ENCODE measurements at places on chromosomes 1 and 21.

DNA sequence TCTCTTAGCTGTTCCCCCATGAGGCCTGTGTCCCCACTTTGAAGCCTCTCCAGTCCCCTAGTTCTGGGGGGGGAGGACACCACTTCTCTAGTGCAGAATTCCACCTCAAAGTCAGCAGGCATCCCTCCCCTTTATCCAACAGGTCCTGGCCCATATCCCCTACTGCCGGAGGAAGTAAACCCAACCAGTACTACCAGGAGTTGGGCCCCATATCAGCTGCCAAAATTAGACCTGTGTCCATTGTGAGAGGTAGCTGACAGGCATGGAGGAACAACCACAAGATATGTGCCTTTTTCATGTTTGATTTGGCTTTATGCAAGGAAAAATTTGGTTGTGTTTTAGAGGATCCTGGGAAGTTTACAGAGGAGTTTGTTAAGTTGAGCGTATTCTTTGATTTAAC, 22.1 kb upstream of the SLC6A9 start:
- DNase-seq, result no peak

GRCh38 chr1:29270929-29271521, 34.7 kb downstream of the PTPRU start:
- DNase-seq, result no peak

DNA sequence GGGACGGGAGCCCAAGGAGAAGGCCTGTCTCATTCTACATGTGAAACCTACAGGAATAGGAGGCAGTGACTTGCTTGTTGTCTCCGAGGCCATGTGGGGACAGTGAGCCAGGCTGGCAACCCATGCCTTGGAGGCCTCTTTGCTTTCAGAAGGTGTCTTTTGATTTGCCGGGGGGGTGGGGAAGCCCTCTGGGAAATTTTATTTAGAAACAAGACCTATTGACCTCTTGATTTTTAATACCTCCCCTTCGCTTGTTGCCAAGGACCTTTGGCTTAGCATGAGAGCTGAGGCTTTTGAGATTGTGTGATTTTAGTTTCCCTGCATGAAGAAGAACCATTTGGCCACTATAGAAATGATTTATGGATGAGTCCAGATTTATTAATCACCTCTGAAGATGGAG, 4.1 kb downstream of the ARMH1 start:
- no peak for DNase-seq

DNA sequence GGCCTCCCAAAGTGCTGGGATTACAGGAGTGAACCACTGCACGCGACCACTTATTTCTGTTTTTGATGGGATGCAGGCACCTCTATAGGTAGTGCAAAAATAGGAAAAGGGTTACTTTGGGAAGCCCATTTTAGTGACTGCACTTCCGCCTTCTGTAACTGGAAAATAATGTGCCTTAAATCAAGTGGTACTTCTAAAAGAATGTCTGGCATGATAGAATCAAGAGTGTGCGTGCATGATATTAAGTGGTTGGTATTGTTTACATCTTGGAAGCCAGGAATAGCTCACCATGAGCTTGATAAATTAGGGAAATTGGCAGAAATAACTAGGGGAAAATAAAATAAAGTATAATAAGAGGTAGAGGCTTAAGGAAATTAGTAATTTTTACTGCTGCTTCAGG, 1067.0 kb downstream of the ADGRL2 start:
- DNase-seq, result no peak

- DNase-seq, result no peak
Observed at GRCh38 chr1:64962441-64962840, 3.9 kb downstream of the JAK1 start.

- no peak for DNase-seq
Observed at GRCh38 chr1:37718901-37719571, 26.7 kb downstream of the CDCA8 start.

- DNase-seq, result no peak
Observed at GRCh38 chr1:3018051-3018471, 3.2 kb upstream of the ACTRT2 start.

GRCh38 chr1:41681331-41682098, 197.0 kb upstream of the EDN2 start:
- no peak for DNase-seq

- no peak for DNase-seq
Observed at GRCh38 chr1:51624855-51625254, 8.0 kb downstream of the OSBPL9 start.

- DNase-seq, result peak; percentile 86
Observed at GRCh38 chr1:24502709-24503058, at the start of gene RCAN3. RCAN3 (plus strand) TSS chr1:24502836; CDS start chr1:24514373, 11,537 bp downstream.

DNA sequence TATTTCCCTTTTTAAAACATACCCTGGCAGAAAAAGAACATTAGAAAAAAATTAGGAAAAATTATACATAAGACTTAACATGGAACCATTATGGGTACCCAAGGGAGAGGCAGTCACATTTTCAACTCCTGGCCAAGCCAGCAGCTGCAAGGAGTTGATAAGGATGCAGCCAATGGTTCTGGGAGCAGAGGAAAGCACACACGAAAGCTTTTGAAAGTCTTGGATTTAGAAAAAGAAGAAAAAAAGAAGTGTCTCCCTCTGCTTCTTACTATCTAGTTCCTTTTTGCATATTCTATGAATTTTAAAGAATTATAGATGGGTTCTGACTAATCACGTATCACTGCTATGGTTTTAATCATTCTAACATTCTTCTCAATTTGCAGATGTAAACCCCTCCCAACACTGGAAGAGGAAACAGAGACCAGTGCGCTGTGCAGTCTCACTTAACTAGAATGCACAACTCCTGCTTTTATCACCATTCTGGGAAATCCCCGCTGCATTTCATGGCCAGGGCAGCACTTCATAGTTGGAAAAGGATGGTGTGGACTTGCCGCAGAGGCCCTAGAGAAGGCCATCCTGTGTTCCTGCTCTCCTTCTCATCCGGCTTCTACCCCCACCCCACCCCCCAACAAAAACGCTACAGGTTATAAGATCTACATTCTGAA, 2.7 kb upstream of the CD58 start:
- no peak for DNase-seq

DNA sequence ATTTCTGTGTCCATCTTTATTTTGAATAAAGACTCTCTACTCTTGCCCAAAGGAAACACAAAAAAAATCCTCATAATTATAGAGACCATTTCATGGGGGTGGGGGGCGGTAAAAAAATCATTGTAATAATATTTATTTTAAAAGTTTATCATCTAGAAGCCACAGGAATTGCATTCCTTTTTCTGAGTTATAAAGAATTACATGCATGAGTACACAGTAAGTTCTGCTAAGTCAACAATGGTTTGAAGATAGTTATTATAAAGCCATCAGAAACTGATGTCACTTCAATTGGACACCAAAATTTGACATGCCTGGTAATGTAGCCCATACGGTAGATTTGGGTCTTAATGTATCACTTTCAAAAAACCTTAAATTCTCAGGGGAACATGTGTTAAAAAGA, 478.1 kb upstream of the NR5A2 start:
- DNase-seq, result no peak

Data from T47D (cell line).